Pancreas (tissue), 10 donors: ENCODE measurements at places on chromosomes 7 and 10.

DNA sequence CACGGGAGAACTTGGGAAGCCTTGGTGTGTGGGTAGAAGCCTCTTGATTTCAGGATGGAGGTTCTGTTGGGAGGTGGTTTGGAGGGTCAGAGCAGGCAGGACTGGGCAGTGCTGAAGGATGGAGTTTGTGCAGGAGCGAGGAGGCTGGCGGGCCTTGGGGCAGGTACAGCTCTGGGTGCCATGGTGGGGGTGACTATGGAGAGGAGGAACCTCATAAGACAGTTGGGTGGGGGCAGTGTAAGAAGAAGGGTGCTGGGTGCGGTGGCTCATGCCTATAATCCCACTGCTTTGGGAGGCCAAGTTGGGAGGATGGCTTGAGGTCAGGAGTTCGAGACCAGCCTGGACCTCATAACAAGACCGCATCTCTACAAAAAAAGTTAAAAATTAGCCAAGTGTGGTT lies 54.7 kb upstream of the GTF2IRD1 start:
- no peak for DNase-seq

GRCh38 chr10:68550747-68551411 lies 9.3 kb upstream of the TET1 start:
- no peak for DNase-seq

GRCh38 chr7:120731271-120731670 lies 126.7 kb downstream of the TSPAN12 start:
- no peak for DNase-seq

GRCh38 chr7:158204453-158204852 lies 383.2 kb downstream of the PTPRN2 start:
- no peak for DNase-seq

- DNase-seq, result no peak
Observed at GRCh38 chr7:100641860-100642533, 645 bp upstream of the TFR2 start.

GRCh38 chr7:157371296-157371695 lies 34.5 kb downstream of the DNAJB6 start:
- DNase-seq, result no peak

GRCh38 chr7:118183428-118183785 lies 557 bp upstream of the LSM8 start:
- DNase-seq, result no peak

GRCh38 chr10:95819620-95820329 lies 63.8 kb downstream of the ENTPD1 start:
- no peak for DNase-seq

- DNase-seq, result no peak
Observed at GRCh38 chr7:68977385-68978055, 620.8 kb upstream of the AUTS2 start.

DNA sequence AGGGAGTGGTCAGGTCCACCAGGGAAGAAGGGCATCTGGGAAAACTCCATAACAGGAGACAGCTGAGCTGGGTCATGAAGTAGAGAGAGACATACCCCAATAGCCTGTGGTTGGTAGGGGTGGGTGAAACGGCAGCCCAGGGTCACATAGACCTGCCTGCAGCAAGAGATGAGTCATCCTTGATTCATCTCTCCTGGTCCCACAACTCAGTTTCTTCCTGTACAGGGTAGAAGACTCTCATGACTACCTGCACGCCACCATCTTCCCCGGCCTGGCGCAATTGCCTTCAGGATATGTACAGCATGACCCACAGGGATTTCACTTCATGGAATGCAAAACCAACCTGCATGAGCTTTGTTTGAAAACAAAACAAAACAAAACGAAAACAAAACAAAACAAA lies 45.1 kb upstream of the ADAM12 start:
- no peak for DNase-seq
